Naive thymus-derived CD8-positive, alpha-beta T cell (primary cell): ENCODE measurements at places on chromosomes 3 and 15.

- DNase-seq, result no peak
Measured at GRCh38 chr3:146271180-146271579, 20.3 kb upstream of the PLSCR4 start.

- DNase-seq, result no peak
Measured at GRCh38 chr3:190385731-190386688, 2.0 kb upstream of the CLDN16 start.

DNA sequence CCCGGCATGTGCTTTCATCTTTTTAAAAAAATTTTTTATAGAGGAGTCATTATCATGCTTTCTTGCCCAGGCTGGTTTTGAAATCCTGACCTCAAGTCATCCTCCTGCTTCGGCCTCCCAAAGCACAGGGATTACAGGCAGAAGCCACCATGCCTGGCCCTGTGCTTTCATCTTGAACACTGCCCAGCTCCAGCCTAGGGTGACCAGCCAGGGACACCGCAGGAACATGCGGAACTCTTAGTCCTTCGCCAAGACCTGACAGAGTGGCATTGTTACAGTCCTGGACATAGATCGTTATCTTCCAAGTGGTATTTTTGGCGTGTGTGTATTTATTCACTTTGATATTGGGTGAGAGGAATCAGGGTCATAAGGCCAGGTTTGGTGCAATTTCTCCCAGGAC lies 7.9 kb upstream of the FURIN start:
- no peak for DNase-seq

DNA sequence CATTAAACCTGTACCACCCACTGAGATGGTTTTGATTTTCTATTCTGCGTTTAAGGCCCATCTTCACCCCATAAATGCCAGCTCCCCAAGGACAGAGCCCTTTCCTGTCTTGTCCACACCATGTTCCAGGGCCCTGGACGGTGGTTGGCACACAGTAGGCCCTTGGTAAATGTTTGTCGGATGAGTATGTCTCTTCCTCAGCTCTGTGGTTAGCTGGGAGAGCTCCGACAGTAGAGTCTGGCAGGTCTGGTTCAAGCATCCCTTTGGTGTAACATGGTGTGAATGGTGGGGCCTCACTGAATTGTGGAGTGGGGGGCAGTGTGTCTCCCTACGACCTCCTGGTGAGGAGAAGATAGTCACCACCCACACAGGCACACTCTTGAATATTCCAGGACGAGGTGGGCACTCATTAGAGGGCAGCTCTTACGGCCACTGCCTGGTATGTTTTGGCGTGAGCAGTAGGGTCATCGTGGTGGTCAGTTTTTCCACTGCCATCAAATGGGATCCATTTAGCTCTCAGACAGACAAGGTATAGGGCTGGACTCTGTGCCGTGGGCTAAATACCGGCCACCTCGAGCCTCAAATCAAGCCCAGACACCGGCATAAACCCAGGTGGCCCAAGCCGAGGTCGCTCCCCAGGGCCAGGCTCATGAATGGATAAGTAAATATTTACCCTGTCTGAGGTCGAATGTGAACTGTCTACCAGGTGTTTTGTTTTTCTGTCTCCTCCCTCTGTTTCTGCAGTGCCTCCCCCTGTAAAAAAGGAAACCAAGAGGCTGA lies 61.3 kb downstream of the SMAD3 start:
- no peak for DNase-seq

DNA sequence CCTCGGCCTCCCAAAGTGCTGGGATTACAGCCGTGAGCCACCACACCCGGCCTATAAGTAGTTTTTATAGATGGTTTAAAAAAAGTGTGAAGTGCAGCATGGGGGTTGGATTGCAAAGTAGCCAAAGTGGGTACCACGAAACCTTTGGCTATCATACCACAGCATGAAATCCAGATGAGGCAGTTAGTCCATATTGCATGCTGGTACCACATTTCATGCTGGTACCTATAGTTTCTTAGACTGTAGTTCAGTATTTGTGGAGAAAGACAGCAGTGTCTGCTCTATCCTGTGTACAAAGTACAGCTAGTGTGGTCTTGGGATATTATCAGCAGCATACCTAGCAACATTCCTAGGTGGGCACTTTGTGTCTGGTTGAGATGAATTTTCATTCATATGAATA lies 11.8 kb downstream of the ZNF609 start:
- DNase-seq, result no peak

GRCh38 chr15:57611938-57612337 lies 20.2 kb downstream of the MYZAP start:
- DNase-seq, result no peak

DNA sequence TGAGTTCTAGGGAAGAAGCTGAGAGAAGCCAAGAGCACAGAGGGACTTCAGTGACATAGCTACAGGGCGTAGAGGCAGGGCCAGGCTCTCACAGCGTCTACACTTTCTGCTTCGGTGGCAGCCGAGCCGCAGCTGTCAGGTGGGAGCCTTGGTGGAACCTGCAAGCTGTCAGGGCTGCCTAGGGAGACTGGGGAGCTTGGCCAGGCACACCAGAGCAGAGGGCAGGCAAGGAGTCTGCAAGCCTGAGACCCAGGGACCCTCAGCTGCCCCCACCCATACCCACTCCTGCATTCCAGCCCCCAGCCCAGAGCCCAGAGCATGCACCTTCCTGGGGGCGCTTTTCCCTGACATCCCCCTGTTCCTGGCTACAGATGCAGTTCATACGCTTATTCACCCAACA lies 13.4 kb upstream of the KLF15 start:
- DNase-seq, result no peak

GRCh38 chr3:71495708-71496472 lies 87.6 kb downstream of the FOXP1 start:
- DNase-seq, result no peak

GRCh38 chr3:56874269-56874668 lies 72.5 kb upstream of the ARHGEF3 start:
- no peak for DNase-seq

GRCh38 chr15:26242565-26243071 lies 379.5 kb upstream of the ATP10A start:
- no peak for DNase-seq

GRCh38 chr3:51819709-51820406 lies 40.8 kb upstream of the IQCF6 start:
- no peak for DNase-seq

- no peak for DNase-seq
Measured at GRCh38 chr15:43794269-43795037, 2.3 kb downstream of the SERF2 start.

DNA sequence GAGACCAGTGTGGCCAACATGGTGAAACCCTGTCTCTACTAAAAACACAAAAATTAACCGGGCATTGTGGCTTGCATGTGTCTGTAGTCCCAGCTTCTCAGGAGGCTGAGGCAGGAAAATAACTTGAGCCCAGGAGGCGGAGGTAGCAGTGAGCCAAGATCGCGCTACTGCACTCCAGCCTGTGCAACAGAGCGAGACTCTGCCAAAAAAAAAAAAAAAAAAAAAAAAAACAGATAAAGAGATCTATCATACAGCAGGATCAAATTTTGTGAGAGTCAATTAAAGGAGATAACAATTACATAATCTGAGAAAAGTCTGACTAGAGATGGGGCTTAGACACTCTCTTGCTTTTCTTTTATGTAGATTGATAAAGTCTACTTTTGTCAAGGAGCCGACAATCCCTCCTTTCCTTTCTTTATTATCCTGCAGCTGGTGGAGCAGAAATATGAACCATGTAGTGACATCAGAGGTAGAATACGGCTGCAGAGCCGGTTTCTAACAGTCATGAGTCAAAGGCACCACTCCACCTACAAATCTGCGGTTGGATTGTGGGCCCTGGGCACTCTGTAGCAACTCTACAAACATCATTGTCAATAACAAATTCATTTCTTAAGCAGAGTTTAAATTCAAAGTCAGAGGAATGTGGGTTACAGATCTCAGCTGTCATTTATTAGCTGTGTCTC lies 9.0 kb downstream of the C2CD4A start:
- no peak for DNase-seq

DNA sequence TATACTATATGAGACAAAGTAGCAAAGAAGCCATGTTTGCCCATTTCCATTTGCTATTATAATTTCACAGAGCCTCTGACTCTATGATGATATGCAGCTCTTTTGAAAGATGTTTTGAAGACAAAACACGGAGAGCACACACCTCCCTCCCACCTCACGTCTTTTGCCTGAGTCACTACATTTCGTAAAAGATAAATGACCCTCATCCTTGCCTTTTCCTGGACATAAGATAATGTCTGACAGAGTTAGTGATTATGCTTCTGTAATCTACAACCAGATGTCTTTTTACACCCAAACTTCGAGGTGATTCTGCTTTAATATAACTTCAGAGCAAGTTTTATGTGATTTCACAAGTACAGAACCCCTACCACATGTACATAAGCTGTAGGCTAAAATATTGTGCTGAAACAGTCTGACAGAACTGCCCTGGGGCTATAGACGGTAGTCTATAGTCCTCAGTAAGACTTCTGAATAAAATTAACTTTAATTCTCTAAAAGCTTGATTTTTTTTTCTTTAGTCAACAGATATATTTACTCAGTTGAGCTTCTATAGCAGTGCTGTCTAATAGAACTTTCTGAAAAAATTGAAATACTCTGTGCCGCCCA lies 99.9 kb downstream of the CD200R1L start:
- no peak for DNase-seq

DNA sequence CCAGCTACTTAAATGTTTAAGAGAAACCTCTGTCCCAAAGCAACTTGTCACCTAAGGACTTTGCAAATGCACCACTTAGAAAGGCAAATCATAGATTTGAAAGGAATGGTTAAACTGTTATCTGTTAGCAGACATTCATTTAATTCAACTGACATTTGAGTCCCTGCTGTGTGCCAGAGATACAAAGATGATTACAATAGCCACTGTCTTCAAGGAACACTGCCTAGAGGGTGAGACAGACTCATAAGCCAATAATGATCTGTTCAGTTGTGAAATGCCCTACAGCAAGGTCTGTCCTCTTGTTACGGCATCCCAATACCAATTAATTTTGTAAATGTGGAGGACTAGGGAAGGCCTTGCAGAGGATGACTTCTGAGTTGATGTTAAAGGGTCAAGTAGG lies 113.1 kb downstream of the ATG7 start:
- no peak for DNase-seq

DNA sequence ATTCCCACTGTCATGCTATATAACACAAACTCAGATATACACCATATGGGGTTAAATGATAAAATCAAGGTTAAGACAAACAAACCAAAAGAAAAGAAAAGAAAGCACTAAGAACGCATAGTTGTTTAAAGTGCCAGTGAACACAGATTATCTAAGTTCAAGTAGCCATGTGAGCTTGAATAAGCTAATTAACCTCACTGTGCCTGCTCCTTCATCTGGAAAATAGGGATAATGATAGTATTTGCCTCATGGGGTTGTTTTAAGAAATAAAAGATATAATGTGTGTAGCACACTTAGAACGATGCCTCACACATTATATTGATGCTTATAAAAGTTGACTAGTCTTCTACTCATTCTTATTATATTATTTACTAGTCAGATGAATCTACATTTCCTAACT lies 72.6 kb upstream of the IL12A start:
- no peak for DNase-seq

DNA sequence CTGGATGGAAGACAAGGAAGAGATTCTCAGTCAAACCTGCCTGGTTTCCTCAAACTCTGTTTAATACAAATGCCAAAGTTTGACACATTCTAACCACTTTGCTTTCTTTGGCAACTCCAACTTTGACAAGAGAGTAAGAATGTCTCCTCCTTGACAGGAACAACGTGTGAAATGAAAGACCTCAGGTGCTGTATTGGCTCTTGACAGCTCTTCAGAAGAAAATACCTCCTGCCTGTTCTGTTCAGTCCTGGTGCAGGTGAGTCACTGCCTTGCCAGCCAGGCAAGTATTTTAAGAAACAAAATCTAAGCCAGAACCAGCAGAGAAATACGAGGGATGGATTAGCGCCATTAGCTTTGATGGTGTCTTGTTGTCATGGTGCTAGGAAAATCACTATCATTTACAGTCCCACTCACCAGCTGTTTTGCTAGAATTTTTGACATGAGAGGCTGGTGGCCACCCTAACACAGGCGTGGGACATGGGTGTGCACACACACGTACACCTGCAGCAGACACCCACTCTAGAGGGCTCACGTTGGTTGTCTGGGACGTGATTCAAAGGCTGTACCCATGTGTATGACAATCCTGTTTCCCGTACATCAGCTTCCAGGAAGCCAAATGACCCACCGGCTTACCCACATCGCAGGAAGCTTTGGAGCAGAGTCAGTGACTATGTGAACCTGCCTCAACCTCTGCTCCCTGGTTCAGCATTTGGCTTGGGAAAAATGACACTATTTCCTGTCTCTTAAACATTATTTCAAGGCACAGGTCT lies 60.4 kb downstream of the CCNL1 start:
- no peak for DNase-seq

DNA sequence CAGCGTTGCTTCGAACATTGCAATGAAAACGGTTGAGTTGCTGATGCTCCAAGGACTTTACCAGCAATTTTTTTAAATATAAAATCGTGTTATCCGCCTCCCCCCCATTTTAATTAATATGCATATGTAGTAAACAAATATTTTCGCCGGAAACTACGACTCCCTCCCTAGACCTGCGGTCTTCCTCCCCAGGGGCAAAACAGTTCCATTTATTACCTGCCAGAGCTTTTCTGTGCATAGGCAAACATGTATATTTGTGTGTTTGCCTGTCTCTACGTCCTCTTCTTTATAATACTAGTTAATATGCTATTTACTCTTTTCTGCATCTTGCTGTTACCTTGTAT lies 593 bp upstream of the RSL24D1 start:
- DNase-seq, result no peak

DNA sequence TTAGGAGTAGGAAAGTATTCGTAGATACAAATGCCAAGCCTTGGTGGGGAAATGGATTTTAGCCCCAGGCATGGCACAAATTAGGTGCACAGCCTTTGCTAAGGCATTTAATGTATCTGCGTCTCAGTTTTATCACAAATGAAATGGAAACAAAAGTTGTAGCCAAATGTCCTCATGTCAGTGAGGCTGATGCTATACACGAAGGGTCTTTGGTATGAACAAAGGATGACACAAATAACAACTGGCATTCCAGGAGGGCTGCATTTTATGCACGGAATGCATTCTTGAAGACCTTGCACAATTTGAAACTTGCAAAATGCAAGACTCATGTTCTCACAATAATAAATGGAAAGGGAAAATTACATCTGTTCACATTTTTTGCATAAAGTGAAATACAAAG lies 181.9 kb downstream of the SV2B start:
- no peak for DNase-seq

- DNase-seq, result no peak
Measured at GRCh38 chr15:71111950-71112349, 3.3 kb upstream of the THSD4 start.

- DNase-seq, result no peak
Measured at GRCh38 chr3:35772381-35773015, 133.2 kb downstream of the ARPP21 start.

DNA sequence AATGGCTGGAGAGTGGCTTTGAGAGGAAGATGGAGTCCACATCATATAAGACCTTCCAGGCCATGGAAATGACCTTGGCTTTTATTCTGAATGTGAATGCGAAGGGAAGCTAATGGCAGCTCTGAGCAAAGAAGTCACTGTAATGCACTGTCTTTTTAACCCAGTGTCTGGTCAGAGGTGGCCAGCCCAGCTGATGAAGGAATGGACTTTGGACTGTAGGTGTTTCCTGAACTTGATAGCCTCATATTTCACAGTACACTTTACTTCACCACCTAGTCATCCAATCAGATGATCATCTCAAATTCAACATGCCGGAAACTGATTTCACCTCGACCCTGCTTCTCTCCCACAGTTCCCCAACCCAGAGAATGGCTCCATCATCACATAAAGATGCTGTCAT lies 33.4 kb downstream of the DCLK3 start:
- DNase-seq, result no peak

GRCh38 chr3:31002730-31003129 lies 108.3 kb upstream of the GADL1 start:
- DNase-seq, result no peak
